HS-5 (cell line): ENCODE measurements at places on chromosomes 5 and 9.

DNA sequence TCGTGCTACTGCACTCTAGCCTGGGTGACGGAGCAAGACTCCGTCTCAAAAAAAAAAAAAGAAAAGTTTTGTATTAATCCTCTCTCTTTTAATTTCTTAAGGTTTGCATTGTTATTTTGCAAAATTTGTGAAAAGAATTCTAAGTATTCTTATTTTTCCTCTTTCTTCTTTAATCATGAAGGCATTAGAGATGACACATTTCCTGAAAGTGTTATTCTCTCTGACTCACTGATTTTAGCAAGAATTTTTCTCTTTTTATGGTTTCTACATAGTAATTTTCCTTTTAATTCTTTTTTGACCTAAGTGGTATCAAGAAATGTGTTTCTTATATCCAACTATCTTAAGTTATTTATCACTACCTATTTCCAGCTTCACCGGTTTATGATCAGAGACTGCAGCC is 78.0 kb downstream of the NSUN2 start:
- DNase-seq, result peak; percentile 25

GRCh38 chr5:150731669-150732242 is 27.1 kb downstream of the DCTN4 start:
- DNase-seq, result no peak

GRCh38 chr5:139068060-139068459 is 130.1 kb downstream of the SIL1 start:
- DNase-seq, result no peak

GRCh38 chr5:124602925-124603650 is 143.4 kb downstream of the ZNF608 start:
- no peak for DNase-seq

DNA sequence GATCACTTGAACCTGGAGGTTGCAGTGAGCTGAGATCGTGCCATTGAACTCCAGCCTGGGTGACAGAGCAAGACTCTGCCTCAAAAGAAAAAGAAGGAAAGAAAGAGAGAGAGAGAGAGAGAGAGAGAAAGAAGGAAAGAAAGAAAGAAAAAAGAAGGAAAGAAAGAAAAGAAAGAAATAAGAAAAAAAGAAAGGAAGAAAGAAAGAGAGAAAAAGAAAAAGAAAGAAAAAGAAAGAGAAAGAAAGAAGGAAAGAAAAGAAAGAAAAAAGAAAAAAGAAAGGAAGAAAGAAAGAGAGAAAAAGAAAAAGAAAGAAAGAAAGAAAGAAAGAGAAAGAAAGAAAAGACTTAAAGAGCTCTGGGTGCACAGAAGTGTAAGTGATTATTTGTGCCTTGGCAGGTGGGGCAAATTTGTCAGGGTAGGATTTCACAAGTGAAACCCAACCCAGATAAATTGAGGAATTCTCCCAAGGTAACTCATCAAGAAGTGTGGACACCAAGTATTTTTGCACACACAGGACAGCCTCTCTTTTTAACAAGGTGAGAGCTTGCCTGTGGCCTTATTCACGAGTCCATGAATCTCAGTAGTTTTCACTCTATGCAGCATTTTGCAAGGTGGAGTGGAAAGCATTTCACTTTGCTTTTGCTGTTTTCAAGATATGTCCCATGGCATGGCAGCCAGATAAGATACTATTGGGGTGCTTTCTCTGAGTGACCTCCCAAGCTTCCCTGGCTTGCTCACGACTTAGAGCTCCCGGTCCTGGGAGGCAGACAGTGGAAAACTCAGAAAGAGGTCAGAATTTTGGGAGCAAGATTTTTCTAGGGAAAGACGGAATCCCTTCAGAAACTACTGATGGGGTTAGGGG is 57.8 kb downstream of the C9orf153 start:
- DNase-seq, result no peak

DNA sequence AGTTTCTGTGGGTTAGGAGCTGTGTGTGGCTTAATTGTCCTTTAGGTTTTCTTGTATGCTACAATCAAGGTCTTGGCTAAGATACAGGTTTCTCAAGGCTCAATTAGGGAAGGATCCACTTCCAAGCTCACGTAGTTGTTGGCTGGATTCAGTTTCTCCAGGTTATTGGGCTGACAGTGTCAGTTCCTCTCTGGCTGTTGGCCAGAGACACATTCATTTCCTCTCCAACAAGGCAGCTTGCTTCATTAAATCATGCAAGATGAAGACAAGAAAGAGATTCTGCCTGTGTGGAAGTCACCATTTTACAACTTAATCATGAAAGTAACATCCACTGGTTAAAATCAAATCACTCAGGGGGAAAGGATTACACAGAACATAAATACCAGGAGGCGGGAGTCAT is 275.7 kb upstream of the KIF2A start:
- no peak for DNase-seq

- DNase-seq, result no peak
Measured at GRCh38 chr5:159854916-159855315, 61.4 kb upstream of the ADRA1B start.

DNA sequence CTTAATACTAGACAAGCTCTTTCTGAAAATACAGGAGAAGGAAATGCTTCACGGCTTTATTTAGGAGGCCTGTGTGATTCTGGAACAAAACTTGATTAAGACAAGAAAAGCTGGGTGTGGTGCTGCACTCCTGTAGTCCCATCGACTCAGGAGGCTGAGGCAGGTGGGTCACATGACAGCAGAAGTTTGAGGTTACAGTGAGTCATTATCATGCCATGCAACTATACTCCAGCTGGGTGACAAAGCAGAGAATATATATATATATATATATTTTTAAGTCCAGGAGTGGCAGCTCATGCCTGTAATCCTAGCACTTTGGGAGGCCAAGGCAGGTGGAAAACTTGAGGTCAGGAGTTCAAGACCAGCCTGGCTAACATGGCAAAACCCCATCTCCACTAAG is 33.1 kb upstream of the SPIN1 start:
- DNase-seq, result peak; percentile 11

- DNase-seq, result no peak
Measured at GRCh38 chr9:15101095-15101494, 190.9 kb upstream of the FREM1 start.

DNA sequence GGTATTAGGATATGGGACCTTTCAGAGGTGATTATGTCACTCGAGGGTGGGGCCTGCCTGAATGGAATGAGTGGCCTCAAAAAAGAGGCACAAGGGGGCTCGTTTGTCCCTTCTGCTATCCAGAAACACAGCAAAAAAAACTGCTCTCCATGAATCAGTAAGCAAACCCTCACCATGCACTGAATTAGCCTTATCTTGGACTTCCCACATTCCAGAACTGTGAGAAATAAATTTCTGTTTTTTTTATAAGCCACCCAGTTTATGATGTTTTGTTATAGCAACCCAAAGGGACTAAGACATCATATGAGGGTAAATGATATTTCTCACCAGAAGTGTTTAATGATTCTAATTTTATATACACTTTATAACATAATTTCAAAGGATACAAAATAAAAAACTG is 476.6 kb upstream of the EDIL3 start:
- DNase-seq, result no peak

GRCh38 chr5:116037236-116037822 is 5.1 kb downstream of the ARL14EPL start:
- no peak for DNase-seq

DNA sequence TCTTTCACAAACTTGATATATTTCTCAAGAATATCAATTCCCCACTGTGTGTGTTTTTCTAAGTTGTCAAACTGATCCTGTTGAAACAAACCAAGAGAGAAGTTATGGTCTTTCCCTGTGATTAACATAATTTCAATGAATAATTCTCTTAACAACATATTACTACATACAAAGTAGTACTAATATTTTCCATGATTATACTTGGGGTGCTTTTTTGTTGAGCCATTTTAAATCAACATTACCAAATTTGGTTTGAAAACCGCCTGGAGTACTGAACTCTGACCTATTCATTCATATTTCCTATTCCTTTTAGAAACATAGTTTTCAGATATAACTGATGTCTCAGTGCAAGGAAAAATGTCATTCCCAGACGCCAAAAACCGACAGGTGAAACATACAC is 48.1 kb downstream of the FNBP1 start:
- DNase-seq, result no peak

DNA sequence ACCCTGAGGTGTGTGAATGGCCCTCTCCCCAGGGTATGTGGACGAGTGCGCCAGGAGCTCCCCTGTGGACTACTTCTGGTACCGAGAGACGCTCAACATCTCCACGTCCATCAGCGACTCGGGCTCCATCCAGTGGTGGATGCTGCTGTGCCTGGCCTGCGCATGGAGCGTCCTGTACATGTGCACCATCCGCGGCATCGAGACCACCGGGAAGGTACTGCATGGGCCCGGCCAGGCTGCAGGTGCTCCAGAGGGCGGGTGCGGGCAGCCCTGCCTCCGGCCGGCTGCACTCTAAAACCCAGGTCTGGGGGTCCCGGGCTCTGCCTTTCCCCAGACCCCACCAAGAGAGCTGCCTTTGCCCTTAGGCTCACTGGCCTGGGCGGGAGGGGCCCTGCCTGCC is 10.9 kb downstream of the SLC6A19 start:
- DNase-seq, result no peak

GRCh38 chr5:129124608-129125007 is 30.1 kb downstream of the ISOC1 start:
- DNase-seq, result no peak

DNA sequence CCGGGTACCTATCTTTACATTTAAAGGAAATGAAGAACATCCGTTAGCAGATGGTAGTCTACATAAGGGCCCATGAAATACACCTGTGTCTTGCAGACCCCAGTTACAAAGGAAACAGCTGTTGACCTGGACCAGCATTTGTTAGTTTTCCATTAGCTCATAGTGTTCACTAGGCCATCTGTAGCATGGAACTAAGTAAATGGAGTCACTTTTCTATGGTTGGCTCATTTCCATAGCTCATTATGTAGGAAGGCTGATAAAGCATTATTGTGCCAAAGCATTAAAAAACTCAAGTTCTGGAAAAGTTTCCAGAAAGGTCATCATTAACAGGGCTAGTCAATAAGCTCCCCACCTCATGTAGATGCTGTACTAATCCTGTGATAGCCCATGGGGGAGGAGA is 62.1 kb downstream of the PCSK1 start:
- DNase-seq, result no peak

GRCh38 chr5:171484460-171484899 is 65.0 kb downstream of the FGF18 start:
- DNase-seq, result no peak

- DNase-seq, result no peak
Measured at GRCh38 chr9:133210609-133211008, 1.6 kb upstream of the OBP2B start.

DNA sequence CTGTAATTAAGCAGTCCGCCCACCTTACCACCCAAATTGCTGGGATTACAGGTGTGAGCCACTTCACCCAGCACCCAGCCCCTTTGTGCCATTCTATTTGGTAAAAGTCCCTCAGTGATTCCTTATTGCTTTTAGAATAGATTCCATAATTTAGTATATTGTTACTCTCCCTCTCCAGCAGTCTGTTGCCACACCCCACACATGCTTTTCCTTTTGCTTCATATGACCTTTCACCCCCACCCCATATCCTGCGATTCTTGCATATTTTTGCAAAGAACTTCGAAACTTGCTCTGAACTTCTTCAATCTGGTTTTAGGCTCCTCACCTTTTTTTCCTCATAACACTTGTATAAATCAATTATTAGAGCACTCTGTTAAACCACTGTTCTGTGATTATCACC is 100.2 kb downstream of the MTREX start:
- DNase-seq, result no peak

- no peak for DNase-seq
Measured at GRCh38 chr9:70085241-70085640, 41.6 kb downstream of the MAMDC2 start.

DNA sequence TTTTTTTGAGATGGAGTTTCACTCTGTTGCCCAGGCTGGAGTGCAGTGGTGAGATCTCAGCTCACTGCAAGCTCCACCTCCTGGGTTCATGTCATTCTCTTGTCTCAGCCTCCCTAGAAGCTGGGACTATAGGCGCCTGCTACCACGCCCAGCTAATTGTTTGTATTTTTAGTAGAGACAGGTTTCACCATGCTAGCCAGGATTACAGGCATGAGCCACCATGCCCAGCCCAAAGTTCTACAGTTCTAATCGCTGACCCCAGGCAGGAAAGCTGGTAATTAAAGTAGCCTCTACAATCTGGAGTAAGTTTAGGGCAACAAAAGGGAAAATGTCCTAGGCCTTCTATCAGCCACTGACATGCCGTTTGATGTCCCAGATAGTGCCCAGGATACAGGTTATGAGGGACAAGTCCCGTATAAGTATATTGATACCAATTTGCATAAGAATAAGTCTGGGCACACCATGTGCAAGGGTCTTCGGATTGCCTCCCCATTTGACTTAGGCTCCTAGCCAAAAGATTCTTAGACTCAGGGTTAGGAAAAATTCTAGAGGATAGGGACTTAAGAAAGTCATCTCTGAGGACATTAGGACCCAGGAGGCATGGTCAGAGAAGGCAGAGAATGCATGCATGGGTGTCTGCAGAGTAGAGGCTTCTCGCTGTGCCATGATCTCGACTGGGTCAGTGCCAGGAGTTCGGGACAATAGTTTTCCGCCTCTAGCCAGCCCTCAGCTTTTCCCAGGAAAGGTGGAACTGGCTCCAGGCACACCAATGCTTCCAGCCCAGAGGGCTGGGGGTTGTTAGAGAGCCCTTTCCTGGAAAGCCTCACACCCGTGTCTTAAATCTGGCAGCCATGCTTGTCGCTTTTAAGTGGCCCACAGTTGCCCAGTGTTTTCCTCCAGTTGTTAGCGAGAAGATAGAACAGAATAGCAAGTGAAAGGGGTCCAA is 1111.1 kb downstream of the TAF11L14 start:
- DNase-seq, result peak; percentile 37

- no peak for DNase-seq
Measured at GRCh38 chr9:129748249-129748648, 4.6 kb downstream of the PTGES start.
